ENCODE measurements at places on chromosomes 16 and 17.

GRCh38 chr16:73050201-73051099, 2.5 kb upstream of the ZFHX3 start:
- DNase-seq, result no peak

DNA sequence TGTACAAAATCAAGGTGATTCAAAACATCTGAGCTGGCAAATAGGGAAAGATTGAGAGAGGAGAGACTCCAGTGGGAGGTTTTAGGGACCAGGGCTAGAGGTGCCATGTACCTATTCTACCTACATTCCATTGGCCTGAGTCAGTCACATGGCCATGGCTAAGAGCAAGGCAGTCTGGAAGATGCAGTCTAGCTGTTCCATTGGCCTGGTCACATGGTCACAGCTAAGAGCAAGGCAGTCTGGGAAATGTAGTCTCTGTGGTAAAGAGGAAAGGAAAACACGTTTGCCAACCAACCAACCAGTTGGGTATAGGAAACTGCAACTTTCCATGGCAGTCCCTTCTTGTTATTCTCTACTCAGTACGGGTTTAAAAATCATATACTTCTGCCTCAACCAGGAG, 369.1 kb downstream of the XYLT1 start:
- no peak for DNase-seq

DNA sequence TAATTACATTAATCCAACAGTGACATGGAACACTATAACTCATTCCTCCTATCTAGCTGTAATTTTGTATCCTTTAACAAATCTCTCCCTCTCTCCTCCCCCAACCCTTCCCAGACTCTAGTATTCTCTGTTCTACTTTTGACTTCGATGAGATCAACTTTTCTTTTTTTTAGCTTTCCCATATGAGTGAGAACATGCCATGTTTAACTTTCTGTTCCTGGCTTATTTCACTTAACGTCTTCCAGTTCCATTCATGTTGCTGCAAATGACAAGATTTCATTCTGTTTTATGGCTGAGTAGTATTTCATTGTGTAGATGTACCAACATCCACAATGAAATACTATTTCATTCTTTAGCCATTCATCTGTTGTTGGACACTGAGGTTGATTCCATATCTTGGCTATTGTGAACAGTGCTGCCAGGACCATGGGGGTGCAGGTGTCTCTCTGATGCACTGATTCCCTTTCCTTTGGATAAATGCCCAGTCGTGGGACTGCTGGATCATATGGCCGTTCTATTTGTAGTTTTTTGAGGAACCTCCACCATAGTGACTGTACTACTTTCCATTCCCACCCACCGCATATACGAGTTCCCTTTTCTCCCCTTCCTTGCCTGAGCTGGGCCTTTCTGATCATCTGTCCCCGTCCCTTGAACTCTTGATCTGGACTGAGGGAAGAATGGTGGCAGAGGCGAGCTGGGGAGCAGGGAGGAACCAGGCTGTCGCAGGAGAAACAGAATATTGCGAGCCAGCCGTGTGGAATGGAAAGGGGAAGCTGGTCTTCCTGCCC, 7.7 kb upstream of the CEP295NL start:
- DNase-seq, result no peak

GRCh38 chr17:28949185-28950016, 1.9 kb downstream of the PHF12 start:
- peak; percentile 69 for DNase-seq

- DNase-seq, result no peak
Observed at GRCh38 chr17:156946-157345, 19.6 kb downstream of the SCGB1C2 start.
